Fibroblast of skin of left quadriceps (primary cell): ENCODE measurements at places on chromosomes 12 and 14.

- DNase-seq: no peak
Measured at GRCh38 chr12:6952121-6952862, 1.1 kb downstream of the PTPN6 start.

DNA sequence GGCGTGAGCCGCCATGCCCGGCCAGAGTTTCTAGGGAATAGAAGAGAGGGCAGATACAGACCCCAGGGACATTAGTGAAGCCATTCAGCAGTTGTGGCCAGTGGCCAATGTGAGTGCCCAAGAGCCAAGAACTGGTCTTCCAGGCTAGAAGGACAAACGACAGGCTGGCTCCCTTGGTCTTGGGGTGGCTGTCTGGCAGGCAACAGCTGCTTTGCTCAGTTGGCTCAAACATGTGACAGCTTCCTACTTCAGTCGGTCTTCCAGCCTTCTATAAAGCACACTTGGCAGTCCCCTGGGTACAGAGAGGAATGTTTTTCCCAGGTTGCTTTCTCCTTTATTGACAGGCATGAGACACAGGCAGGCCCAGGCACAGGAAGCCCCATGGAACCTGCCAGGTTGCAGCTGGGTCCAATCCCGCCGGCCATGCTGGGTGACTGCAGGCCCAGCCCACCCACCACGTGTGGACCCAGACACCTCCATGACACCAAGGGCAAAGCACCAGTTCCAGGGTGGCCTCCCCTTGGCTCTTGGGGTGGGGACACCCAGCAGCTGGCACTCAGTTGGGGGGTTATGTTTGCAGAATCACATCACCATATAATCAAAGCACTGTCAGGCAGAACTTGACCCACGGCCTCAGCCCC, 15.4 kb downstream of the CHGA start:
- DNase-seq: no peak

DNA sequence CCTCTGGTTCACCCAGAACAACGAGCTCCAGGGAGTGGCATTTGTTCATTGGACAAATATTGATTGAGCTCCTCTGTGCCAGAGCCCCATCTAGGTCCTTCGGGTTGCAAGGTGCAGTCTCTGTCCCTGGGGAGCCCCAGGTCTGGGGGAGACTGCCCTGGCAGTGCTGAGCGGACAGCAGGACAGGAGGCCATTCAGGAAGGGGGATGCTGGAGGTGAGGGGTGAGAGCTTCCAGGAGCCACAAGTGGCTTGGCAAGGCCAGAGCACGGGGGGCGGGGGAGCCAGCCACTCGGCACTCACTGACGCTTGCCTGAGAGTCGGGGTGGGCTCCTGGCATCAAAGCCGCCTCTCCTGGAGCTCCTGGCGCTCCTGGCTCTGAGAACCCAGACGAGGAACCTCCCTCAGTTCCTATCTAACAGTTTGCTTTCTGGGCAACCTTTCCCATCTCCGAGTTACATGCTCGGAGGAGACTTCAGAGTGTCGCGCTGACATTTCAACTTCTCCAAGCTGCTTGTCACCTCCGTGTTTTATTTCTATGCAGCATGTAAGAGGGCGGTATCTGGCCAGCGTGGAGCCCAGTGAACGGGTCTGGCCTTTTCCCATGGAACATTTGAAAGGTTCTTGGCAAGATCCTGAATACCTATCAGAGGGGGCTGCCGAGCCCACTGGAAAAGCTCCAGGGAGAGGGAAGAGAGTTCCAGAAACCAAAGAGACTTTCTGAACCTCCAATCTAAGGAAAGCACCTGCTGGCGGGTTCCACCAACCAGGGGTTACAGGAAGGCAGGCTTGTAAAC, 62.0 kb upstream of the BCL11B start:
- no peak for DNase-seq

- DNase-seq: no peak
Measured at GRCh38 chr14:70020352-70021170, 141.3 kb downstream of the SMOC1 start.

GRCh38 chr14:88852632-88853031, 28.2 kb downstream of the TTC8 start:
- DNase-seq: no peak

DNA sequence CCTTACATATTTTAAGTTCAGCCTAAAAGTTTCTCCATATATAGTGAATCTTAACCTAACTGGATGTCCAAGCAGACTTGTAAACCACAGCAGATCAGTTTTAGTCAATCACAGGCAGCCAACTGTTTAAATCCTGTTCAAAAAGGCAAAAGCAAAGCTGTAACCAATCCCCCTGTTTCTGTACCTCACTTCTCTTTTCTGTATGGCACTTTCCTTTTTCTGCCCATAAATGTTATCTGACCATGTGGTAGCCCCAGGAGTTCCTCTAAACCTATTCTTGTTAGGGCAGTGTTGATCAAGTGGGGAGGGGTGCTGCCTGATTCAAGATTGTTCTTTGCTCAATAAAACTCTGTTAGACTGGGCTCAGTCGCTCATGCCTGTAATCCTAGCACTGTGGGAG, 8.5 kb upstream of the DACT1 start:
- no peak for DNase-seq

DNA sequence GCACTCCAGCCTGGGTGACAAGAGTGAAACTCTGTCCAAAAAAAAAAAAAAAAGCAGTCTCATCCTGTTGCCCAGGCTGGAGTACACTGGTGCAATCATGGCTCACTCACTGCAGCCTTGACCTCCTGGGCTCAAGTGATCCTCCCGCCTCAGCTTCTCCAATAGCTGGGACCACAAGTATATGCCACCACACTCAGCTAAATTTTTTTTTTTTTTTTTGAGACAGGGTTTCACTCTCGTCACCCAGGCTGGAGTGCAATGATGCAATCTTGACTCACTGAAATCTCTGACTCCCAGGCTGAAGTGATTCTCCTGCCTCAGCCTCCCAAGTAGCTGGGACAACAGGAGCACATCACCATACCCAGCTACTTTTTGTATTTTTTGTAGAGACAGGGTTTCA, 5.2 kb upstream of the CNPY2 start:
- no peak for DNase-seq

DNA sequence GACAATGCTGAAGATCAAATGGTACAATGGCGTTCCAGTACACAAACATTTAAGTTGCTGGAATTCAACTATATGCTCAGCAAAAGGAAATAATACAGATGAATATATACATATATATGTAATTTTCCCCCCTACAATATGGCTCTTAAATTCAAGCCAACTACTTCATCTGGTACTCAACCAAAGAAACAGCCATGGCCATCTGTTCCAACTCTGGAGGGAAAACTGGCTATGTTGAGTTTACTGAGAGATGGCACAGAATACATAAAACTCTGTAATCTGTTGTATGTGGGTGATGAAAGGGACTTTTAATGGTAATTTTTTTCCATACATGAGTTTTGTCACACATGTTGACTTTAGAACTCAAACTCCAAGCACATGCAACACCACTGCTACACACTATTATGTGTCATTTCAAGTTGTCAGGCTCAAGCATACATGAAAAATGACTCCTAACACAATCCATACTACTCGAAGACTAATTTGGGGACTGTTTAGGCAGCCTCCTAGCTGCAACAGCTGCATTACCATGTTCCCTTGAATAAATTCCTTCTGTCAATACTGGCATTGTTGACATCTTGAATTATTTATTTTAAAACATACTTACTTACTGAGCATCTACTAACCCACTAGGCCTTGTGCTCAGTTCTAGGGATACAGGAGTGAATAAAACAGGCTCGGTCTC, 38.2 kb upstream of the MAP3K9 start:
- no peak for DNase-seq

- DNase-seq: no peak
Measured at GRCh38 chr14:28467611-28468010, 299.0 kb upstream of the FOXG1 start.

GRCh38 chr12:105920161-105920684, 218.5 kb downstream of the NUAK1 start:
- peak; percentile 17 for DNase-seq

- DNase-seq: no peak
Measured at GRCh38 chr14:24092110-24092504, 2.0 kb upstream of the PCK2 start.

DNA sequence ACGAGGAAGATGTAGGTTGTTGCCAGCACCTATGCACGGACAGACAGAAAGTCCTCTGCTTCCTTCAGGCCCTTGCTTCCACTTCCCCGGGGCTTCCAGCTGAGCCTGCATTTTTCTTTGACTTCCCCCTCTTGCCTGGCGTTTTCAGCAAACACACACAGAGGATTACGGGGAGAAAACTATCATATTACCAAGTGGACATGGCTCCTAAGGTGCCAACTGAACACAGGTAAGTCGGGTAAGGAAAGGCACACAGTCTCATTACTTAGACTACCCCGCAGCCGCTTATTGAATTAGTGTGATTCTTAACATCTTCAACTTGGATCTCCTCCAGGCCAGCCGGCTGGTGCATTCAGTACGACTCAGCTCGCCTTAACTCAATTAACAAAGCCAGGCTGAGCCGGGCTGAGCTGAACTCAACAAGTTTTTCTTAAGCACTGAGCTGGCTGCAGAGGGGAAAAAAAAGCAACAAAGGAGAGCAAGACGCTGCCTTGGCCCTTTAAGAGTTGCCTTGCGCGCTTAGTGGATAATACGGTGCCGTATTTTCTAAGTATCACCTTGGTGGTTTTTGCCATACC, 19.2 kb upstream of the MAP1LC3B2 start:
- peak; percentile 64 for DNase-seq

- DNase-seq: no peak
Measured at GRCh38 chr12:6039894-6040601, 84.4 kb downstream of the VWF start.

GRCh38 chr12:24138041-24138440, 188.6 kb upstream of the SOX5 start:
- DNase-seq: no peak

GRCh38 chr12:97575403-97576193, 113.0 kb downstream of the RMST start:
- no peak for DNase-seq

DNA sequence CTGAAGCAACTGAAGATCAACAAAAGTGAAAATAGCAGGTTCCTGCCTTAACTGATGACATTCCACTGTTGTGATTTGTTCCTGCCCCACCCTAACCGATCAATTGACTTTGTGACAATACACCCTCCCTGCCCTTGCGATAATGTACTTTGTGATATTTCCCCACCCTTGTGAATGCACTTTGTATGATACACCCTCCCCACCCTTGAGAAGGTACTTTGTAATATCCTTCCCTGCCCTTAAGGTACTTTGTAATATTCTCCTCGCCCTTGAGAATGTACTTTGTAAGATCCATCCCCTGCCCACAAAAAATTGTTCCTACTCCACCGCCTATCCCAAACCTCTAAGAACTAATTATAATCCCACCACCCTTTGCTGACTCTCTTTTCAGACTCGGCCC, 41.4 kb downstream of the BCAT1 start:
- no peak for DNase-seq

DNA sequence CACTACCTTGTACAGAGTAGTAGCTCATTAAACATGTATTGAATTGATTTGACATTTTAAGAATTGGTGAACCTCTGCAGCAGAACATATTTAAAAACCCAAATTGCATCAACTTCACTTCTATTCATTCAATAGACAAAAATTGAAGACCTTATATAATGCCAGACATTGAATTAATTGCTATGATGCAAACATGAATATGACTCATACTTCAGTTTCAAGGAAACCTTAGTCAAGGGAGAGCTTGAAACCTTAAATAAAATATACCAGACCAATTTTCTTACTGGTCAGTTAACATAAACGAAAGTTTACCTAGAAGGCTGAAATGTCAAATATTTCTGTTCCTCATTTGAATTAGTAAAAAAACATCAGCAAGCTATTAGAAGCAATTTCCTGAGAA, 5.0 kb upstream of the MGAT4C start:
- peak; percentile 4 for DNase-seq

- no peak for DNase-seq
Measured at GRCh38 chr14:69672356-69672755, 61.0 kb downstream of the SUSD6 start.

DNA sequence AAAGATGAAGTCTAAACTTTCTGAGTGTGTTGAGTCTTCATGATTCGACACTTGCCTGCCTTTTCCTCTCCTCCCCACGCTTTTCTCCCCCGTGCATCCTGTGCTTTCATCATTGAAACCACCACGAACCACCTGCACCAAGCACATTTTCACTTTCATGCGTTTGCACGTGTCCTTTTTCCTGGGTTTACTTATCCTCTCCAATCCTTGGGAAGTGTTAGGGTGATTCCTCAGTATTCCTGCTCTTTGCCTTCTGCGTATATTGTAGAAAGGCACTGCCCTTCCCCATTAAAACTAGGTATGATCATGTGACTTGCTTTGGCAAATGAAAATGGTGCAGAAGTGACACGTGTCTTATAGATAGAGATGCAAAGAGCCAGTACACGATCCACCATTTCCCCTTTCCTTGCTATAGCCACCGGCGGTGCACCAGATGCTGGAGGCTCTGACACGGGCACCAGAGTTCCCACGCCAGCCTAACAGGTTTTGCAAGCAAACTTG, 106.6 kb downstream of the BRMS1L start:
- DNase-seq: no peak

GRCh38 chr14:101501341-101501740, 60.0 kb upstream of the DIO3 start:
- no peak for DNase-seq

DNA sequence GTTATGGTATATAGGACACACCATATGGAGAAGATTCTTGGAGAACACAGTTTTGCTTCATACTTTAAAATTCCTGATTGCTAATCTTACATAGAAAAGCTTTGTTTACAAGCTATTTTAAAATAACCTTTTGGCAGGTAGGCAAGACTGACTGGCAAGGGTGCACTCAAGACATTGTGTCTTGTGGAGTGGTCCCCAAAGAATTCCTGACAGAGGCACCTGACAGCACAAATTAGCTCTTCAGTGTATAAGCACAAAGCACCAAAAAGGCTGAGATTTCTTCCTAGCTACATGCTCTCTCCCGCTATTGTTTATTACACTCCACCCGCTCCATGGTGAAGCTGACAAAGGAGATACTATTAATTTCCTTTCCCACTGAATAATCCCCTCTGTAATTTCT, 139.4 kb downstream of the MON2 start:
- DNase-seq: no peak

- no peak for DNase-seq
Measured at GRCh38 chr14:59207506-59207933, 19.1 kb downstream of the DAAM1 start.

GRCh38 chr14:103704708-103705107, 10.5 kb downstream of the XRCC3 start:
- DNase-seq: no peak

GRCh38 chr14:52318826-52319645, 4.9 kb downstream of the PTGER2 start:
- no peak for DNase-seq

- DNase-seq: no peak
Measured at GRCh38 chr12:22283508-22283907, 51.0 kb downstream of the ST8SIA1 start.

DNA sequence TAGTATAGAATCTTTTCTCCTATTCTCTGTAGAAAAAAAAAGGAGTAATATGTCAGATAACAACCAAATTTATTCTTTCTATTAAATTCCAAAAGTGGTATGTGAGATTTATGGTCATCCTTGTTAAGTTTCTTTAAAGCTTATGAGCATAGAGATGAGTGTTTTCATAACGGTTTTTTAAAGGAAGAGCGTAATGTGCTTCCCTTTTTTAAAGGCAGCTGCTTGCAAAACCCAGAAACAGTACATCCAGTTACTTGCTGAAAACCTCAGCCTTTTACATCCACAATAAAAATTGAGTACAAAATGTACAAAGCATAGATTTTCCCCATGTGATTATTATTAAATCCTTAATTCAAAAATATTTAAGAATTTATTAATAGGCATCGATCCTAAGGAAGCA, 53.6 kb upstream of the CD163 start:
- no peak for DNase-seq
